ENCODE measurements at places on chromosomes 12 and 14. TPM values are rescaled to one million over a fixed set of nuclear protein-coding genes. Genes with fewer than 3 reads are reported as not detected.

- H3K4me3 ChIP-seq: no peak overlapping the region
- H3K27ac ChIP-seq: no peak overlapping the region
- H3K27me3 ChIP-seq: no peaks in the 10 kb centered on the region
Measured at GRCh38 chr14:33676135-33676566, 274.7 kb downstream of the EGLN3 start.

DNA sequence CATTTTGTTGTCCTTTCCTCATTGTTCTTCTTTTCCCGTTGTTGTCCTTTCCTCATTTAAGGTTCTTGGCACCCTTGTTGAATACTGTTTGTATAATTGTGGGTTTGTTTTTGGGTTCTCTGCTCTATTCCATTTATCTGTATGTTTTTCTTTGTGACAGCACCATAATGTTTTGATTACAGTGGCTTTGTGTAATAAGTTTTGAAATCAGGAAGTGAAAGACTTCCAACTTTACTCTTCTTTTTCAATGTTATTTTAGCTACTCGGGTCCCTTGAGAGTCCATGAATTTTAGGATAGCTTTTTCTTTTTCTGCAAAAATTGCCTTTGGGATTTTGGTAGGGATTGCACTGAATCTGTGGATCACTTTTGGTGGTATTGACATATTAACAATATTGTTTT, 28.1 kb downstream of the ETNK1 start:
- H3K4me3 ChIP-seq: no peak overlapping the region
- no peak for DNase-seq
- no peaks in the 10 kb centered on the region for H3K27me3 ChIP-seq
- no peak overlapping the region for H3K27ac ChIP-seq
- H3K4me1 ChIP-seq: no peaks in the 10 kb centered on the region

- DNase-seq: no peak
- H3K27ac ChIP-seq: no peak overlapping the region
- peaks cover 3% of the 10 kb centered on the region for H3K4me1 ChIP-seq
- peaks cover 20% of the 10 kb centered on the region for H3K27me3 ChIP-seq
- H3K4me3 ChIP-seq: no peak overlapping the region
Measured at GRCh38 chr14:74221741-74222140, 17.5 kb upstream of the VSX2 start.

GRCh38 chr14:54116972-54117371, 160.3 kb upstream of the BMP4 start:
- DNase-seq: no peak
- H3K4me1 ChIP-seq: no peaks in the 10 kb centered on the region
- H3K36me3 ChIP-seq: no peaks in the 10 kb centered on the region
- no peak overlapping the region for H3K27ac ChIP-seq
- no peaks in the 10 kb centered on the region for H3K27me3 ChIP-seq

NDUFA12 gene
- 149 TPM for polyA plus RNA-seq

KCNH5 gene
- polyA plus RNA-seq: 0.51 TPM
